ENCODE measurements at places on chromosomes 6 and 20.

GRCh38 chr20:34925341-34925740, 30.3 kb downstream of the GSS start:
- no peak for DNase-seq

GRCh38 chr20:48807051-48807450, 20.7 kb downstream of the PREX1 start:
- no peak for DNase-seq

- DNase-seq, result no peak
Measured at GRCh38 chr6:153131037-153131981, at the start of gene RGS17. Gene RGS17, minus strand, starts transcription at chr6:153131282. Its CDS starts 87,264 bp downstream, at chr6:153044018.

- DNase-seq, result no peak
Measured at GRCh38 chr6:82277686-82278085, 30.1 kb upstream of the IBTK start.

DNA sequence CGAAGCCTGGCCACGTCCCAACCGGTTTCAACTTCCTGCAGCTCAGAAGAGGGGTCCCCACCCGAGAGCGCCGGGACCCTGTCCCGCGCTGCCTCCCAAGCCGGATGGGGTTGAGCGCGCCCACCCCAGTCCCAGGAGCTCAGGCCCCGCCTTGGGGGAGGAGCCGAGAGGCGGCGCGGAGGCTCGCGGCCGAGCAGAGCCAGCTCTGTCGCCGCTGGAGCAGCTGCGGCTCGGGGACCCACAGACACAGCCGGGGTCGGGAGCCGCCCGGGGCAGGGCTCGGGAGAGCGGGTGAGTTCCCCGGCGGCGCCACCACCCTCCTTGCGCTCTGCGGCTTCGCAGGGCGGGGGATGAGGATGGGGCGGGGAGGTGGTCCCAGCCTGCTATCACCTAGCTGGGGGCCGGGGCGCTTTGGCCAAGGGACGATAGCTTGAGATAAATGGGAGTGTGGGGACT, at the start of gene PPP1R16B:
Gene PPP1R16B (plus strand): TSS at position 196 of the 456 bp plus-strand sequence. CDS start 30,229 bp downstream, outside the sequence.
- no peak for DNase-seq

DNA sequence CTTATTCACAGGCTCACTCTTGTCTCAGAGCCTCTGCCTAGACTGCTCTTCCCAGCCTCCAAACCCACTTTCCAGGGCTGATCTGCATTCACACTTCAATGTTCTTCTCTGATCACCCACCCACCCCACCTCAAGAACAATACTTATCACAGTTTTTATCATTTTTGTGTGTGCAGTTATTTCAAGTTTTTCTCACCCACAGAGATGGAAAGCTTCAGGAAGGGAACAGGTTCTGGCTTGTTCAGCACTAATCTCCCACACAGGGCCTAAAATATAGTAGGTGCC, 160.9 kb downstream of the MRPL14 start:
- no peak for DNase-seq

DNA sequence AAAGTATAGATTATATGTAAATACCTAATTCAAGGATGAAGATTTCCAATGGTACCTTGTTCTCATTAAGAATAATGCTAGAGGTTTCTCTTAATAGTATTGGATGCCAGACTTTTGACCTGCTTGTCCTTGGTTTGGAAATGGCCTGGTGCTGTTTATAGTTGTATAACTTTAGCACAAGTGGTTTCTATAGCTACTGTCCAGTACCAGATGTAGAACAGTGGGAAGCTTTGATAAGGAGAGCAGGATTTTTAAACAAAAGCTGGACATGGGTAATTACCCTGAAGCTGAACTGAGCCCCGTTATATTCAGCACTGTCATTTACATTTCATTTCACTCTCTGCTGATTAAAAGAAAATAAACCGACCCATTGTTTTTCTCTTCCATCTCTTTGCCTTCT, 43.7 kb downstream of the TRMT11 start:
- DNase-seq, result no peak

Measured in retinal pigment epithelial cell (primary cell).